Stromal cell of bone marrow (primary cell): ENCODE measurements at places on chromosomes 12 and 14.

- DNase-seq, result no peak
Measured at GRCh38 chr12:22799503-22799902, 174.5 kb downstream of the ETNK1 start.

- DNase-seq, result no peak
Measured at GRCh38 chr14:74490486-74490885, 2.6 kb downstream of the NPC2 start.

DNA sequence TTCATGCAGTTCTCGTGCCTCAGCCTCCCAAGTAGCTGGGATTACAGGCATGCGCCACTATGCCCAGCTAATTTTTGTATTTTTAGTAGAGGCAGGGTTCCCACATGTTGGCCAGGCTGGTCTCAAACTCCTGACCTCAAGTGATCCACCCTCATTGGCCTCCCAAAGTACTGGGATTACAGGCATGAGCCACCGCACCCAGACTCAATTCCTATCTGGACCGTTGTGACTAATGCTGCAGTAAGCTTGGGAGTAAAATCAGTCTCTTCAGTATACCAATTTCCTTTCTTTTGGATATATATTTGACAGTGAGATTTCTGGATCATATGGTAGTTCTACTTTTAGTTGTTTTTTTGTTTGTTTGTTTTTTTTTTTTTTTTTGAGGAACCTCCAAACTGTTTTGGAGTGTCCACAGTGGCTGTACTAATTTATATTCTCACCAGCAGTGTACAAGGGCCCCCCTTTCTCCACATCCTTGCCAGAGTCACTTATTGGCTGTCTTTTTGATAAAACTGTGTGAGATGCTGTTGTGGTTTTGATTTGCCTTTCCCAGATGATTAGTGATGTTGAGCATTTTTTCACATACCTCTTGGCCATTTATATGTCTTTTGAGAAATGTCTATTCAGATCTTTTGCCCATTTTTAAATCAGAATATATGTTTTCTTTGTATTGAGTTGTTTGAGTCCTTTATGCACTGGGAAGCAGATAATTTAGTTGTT is 37.3 kb upstream of the EVL start:
- no peak for DNase-seq

DNA sequence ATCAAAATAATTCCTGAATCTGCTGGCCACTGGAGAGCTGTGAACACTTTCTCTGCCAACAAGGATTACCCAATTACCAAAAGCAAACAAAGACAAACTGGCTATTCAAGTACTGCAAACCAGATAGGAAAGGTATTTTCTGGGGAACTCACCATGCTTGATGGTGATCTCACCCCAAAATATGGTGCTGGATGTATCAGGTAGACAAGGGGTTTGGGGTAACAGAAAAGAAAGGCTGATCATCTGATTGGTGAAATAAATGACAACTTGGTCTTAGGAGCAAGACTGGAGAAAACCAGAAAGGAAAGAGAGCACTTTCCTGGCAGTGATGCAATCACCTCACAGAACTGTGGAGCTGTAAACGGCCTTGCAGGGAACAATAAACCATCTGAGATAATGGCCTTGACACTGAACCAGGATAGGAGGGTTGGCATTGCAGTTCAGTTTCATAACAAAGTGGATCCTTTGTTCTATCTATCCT is 31.0 kb upstream of the NPFF start:
- no peak for DNase-seq

GRCh38 chr12:101597164-101597563 is 2.4 kb downstream of the MYBPC1 start:
- DNase-seq, result no peak

DNA sequence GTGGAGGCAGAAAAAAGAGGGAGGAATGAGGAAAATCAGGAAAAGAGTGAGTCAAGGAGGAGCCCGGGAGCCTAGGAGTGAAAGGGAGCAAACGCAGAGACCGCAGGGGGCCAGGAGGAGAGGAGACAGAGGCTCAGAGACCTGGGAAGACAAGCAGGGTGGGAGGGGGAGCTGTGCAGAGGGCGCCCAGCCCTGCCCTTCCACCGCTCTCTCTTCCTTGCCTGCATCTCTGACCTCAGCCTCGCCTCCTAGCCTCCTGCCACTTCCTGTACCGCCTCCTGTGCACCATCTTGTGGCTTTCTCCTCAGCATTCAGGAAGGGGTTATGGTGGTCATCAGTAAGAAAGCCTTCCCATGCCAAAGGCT is 1.3 kb downstream of the CLSTN3 start:
- DNase-seq, result no peak

- DNase-seq, result no peak
Measured at GRCh38 chr14:94115631-94116030, 5.1 kb downstream of the IFI27 start.

GRCh38 chr12:71392521-71393145 is 47.0 kb upstream of the LGR5 start:
- DNase-seq, result peak; percentile 52
